Caki2 (cell line): ENCODE measurements at places on chromosomes 7 and 10.
A peak's percentile ranks its signal among the peaks of the same experiment; 100 is the strongest.

- DNase-seq = peak; percentile 66
These were observed at the start of gene CREB5 for GRCh38 chr7:28411876-28412662. Gene CREB5 (plus strand): TSS chr7:28412518. CDS start chr7:28412915, 397 bp downstream.

- no peak for DNase-seq
These were observed 21.1 kb downstream of the RNF32 start for GRCh38 chr7:156661637-156662036.

DNA sequence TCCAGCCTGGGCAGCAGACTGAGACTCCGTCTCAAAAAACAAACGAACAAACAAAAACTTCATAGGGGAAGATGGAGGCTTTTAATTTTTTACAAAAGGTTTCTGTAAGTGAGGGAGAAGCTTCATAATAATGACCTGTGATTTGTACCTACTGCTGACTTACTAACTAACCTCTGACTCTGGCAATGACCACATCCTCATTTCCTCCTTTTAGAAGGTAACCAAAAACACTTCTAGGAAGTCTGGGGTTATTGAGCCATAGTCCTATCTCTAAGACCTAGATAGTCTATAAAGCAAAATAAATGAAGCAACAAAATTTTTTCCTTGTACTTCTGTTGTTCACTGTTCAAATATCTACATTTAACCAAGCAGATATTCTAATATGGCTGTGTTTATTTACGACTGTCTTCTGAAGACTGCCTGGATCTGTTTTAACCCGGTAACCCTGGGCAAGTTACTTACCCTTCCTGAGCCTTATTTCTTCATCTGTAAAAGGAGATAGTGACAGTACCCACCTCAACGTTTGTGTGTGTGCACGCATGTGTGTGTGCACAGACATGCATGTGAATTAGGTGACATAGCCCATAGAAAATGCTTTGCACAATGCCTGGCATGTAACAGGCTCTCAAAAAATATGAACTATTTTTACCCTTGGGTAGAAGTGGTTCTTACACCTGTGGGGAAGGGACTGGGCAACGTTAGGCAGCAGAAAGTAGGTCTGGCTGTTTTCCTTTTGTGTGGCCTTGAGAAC is 30.8 kb upstream of the SMNDC1 start:
- no peak for DNase-seq

GRCh38 chr7:33666531-33666930 is 238.8 kb upstream of the BMPER start:
- no peak for DNase-seq

GRCh38 chr10:30877111-30877510 is 154.6 kb downstream of the ZNF438 start:
- no peak for DNase-seq

DNA sequence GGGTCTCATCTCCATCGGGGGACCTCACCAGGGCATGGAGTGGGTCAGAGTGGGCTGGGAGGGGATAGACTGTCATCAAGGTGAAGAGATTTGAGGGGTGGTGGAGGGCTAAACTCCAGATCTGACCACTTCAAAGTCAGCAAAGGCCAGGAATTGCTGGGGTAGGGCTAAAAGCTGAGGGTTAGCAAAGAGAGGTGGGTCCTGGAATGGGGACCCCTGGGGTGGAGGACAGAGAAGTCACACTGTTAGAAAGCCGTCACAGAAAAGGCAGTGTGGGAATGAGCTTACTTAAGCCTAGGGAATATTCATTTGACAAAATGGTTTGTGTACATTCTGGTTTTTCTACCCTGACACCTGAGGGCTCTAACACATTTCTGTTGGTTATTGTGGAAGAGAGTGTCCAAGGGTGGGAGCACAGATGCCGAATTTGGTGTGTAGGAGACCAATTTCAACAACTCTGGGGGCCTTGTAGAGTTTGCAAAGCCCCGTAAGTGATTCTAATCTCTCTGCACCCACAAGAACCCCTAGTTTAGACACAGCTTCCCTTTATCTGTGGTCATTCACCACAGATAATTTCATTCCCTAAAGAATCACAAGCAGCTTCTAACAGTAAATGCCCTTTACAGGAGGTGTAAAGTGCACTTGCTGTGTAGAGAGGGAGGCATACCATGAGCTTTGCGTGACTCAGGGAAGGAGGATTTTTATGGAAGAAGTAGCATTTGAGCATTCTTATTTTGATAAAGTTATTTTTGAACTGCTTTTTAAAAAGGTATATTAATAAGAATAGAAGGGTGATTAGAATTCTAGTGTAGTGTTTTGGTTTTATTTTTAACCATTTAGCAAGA is 6.4 kb downstream of the FBH1 start:
- DNase-seq = no peak
